Progenitor cell of endocrine pancreas (in vitro differentiated cells): ENCODE measurements at places on chromosomes 2 and 18.

- no peak for DNase-seq
Measured at GRCh38 chr2:46229134-46230063, 67.8 kb upstream of the EPAS1 start.

DNA sequence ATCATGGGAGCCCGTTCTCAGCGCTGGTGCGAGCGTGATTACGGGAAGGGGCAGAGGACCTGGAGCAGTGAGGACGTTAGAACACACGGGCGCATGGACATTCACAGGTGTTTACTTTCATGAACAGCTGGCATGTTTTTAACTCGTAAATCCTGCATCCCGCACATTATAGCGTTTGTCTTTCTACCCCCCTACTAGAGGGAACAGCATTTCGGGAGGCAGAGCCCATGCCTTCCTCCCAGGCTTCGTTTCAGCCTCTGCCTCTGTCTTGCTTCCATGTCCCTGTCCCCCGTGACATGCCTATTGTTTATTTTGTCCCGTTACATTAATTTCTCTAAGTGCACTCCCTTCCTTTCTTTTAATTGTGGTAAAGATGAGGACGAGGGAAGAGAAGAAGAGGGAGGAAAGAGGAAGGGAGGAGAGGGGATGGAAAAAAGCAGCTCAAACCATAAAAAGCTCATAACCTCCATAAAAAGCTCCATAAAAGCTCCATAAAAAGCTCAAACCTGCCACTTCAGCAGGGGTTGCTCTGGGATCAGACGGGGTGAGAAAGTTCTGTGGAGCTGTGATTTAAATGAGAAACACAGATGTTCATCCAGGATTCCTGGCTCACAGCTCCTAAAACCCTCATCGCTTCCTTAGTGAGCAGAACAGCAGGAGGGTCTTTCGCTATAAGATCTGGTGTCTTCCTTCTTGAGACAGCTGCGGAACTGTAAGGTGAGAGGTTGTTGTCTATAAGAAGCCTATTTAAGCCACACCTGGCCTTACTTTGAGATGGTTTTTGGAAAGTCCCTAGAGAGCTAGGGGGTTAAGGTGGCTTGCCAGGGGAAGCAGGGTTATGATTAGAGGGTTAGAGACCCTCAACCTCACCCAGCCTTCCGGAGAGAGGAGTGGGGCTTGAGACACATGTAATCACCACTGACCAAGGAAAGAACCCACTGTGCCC lies 66.6 kb upstream of the SNTG2 start:
- peak; percentile 3 for DNase-seq

DNA sequence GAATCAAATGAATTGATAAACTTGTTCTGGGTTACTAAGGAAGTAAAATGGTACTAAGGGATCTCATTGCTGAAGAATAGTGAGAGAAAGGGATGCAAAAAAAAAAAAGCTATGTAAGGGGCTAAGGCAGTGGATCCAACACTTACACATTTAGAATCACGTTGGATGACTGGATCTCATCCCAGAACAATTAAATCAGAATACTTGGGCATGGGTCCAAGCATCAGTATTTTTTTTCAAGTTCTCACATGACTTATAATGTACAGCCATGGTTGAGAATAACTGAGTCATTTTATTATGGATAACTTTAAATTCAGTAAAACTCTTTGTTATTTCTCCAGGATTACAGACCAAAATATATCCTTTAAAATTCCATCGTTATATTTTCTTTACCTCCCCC lies 8.5 kb downstream of the DSC1 start:
- DNase-seq, result no peak

DNA sequence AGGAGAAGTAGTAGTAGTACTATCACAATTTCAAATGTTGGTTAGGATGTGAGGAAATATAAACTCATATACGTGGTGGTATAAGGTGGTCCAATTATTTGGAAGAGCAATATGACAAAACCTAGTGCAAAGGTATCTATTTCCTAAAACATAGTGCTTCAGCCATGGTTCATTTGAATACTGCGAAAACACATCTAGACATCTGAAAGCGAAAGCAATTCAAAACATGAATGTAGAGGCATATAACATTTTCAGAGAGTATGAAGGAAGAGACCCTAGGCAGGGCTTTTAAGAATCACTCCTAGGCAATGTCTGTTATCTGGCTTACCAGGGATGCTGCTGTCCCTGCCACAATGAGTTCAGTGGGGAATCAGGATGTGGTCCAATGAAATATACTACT lies 1085.8 kb downstream of the TDRD15 start:
- no peak for DNase-seq
